Kasumi-1 (cell line): ENCODE measurements at places on chromosomes 13 and 19.

DNA sequence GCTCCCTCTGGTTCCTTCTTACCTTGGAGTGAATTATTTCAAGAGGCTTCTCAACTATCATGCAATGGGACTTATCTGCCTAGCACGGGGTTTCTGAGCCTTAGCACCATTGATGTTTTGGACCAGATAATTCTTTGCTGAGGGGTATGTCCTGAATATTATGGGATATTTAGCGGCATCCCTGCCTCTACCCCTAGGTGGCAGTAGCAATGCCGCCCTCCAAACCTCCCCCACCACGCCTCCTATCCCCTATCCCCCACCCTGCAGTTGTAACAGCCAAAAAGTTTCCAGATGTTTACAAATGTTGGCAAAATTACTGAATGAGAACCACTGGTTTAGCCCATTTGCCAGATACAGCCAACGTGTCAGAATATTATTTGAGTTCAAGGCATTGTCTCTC is 125.5 kb downstream of the POSTN start:
- DNase-seq, result no peak

GRCh38 chr13:48879432-48879831 is 96.3 kb upstream of the FNDC3A start:
- DNase-seq, result no peak

DNA sequence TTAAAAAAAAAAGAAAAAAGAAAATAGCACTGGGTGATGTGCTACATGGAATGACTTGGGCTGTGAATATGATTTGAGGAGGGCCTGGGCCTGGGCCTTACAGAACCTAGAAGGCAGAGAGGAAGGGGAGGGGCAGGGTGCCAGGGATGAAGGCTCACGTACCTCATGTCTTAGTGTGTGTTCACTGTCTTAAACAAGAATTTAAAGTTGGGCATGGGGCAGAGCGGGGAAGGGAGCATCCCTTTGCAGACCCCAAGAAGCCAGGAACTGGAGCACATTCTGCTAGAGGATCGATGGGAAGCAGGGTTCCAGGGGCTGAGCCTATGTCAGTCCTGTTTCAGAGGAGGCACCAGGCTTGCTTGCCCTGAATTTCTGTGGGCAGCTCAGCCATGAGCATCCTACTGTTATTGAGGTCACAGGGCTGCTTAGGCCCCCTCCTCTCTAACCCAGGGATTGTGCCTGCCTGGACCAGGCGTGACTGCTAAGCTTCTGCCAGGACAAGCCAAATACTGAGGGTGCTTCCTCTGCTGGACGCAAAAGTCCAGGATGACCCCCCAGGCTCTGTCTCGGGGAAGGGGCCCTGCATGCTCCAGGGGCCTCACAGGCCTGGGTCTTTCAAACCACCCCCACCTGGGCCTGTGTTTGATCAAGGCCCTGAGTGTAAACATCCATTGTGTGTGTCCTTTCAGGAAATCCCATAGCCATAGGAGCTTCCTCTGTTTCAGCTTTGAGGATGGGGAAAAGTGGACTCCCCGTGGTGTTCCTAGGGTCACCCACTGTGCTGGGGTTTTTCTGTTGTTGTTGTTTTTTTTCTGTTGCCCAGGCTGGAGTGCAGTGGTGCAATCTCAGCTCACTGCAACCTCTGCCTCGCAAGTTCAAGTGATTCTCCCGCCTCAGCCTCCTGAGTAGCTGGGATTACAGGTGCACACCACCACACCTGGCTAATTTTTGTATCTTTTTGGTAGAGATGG is 4.8 kb downstream of the LSR start:
- no peak for DNase-seq

DNA sequence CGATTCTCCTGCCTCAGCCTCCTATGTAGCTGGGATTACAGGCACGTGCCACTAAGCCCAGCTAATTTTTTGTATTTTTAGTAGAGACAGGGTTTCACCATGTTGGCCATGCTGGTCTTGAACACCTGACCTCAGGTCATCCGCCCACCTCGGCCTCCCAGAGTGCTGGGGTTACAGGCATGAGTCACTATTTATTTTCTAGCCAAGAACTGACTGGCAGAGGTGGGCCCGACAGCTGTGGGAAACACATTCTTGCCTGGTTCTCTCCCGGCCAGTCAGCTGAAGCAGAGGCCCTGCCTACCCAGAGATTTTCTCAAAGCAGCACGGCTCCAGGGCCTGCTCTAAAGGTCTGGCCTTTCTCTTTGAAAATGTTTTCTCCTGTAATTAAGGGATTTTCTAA is 108.0 kb downstream of the KCTD15 start:
- DNase-seq, result no peak

GRCh38 chr13:86368924-86369323 is 569.7 kb upstream of the SLITRK6 start:
- no peak for DNase-seq

DNA sequence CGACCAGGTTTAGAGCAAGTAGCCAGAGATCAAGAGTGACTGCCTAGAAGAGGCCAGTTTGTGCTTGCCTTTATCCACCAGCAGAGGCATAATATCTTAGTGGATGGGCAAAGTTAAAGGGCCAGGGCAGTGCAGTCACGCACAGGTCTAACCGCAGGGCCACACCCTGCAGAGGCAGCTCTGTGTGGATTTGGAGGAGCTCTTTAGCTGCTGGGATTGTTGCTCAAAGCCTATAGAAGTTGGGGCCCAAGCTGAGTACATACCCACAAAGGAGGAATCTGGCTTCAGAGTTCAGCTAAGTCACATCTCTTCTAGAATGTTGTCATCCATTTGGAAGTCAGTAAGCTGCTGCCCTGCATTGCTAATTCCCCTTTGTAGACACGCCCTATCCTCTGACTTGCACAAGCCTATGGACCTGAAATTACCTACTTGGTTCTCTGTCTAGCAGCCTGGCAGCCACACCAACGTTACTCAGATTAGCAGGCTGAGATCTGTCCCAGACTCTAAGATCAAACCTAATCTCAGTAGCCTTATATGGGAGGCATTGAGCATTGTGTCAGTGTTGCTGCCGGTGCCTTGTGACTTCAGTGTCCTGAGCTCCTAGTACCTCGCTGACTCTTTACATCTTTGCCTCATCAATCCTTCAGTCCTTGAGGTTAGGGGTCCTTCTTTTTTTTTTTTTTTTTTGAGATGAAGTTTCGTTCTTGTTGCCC is 102.9 kb upstream of the STARD13 start:
- no peak for DNase-seq

DNA sequence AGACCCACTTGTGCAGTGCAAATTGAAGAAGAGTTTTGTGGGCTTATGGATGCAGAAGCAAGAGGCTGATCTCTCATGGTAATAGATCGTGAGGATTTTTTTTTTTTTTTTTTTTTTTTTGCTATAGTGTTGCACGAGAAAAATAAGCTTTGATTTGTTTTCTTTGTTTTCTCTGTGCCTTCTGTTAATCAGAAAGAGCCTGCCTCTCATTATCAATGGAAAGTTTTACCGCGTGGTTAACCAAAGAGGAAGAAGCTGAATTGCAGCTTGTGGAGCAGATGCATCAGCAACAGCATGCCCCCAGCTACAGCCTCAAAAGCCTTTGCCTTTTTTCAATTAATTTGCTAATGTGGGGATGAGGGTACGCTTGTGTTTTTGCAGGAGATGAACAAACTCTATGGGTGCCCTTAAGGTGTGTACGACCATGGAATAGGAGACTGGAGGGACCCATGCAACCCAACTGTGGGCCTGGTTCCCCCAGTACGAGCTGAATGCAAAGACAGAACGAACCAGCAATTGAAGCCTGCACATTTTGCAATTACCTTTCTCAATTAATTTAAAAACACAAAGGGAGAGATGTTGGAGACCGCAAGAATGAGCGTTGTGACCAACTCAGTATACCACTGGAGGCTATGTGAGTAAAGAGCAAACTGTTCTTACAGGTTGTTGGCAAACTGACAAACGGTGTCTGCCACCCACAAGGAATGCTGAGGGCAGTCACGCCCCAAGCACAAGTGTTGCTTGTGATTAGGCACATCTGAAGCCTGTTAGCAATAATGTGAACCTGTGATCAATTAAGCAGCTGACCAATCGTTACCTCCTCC is 58.6 kb upstream of the SPRY2 start:
- peak; percentile 62 for DNase-seq

DNA sequence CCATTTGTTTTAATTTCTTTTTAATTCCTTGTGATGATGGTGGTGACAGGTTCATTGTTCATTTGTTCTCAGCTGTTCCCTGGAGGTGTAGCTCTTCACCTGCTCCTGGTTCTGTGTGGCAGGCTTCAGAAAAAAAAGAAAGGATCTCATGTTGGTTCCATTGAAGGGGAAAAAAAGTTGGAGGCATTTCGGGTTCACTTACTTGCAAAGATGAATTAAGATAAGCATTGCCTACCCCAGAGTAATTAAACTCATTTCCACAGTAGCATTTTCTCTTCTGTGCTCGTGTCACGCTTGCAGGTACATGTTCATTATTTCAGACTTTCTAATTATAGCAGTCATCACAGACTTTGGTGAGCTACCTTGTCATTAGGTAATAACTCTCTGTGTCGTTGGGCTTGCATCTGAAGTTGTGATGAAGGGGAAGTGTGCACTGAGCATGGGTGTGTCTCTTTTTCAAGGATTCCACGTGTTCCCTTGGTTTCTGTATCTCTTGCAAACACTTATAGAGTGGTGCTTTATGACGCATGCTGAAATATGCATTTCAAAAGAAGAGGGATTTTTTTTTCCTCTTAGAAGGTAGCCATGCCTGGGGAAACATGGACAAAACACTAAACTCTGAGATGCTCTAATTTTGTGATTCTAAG is 69.1 kb downstream of the MTUS2 start:
- no peak for DNase-seq

DNA sequence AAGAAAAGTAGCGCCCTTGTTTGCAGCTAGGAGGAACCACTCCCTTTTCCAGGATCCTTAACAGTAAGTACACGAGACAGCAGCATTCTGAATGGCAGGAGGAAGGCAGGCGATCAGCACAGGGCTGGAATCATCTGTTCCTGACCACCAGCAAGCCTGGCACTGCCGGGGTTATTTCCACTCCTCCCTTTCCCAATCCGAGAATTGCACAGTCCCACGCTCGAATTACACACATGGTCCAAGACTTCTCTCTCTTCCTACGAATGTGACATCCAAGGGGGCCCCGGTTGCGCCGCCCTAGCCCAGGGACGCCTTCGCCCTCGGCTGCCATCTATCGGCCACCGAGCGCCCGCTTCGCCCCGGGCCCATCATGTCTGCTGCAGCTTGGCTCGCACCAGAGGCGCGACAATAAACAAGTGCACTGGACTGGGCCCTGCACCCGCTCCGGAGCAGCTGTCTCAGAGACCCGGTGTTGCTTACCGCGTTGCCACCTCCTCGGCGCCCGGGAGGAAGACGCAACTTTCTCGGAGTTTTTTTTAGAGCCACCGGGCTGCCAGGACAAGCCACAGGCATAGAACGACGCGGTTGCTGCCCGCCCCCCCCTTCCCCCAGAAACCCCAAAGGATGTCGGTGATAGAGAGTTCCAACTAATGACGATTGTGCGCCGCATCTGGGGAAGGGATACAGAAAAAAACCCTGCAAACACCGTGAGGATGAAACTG is at the start of gene SLITRK5:
TSS of gene SLITRK5 (plus strand) at position 341 of the 722 bp plus-strand sequence. CDS start 4,018 bp downstream, outside the sequence.
- DNase-seq, result peak; percentile 95

GRCh38 chr19:30393046-30393445 is 20.9 kb downstream of the ZNF536 start:
- DNase-seq, result no peak

DNA sequence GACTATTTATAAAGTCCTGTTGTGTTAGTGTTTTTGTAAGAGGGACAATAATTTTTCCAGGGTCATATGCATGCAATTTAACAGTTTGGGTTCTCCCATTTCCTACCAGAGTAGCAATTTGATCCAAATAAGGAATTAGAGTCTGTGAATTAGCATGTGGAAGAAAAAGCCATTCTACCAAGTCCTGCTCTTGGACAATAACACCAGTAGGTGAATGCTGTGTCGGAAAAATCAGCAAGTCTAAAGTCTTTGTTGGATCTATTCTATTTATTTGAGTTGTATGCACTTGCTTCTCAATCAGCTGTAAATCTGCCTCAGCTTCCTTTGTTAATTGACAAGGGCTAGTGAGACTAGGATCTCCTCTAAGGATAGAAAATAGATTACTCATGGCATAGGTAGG is 21.4 kb upstream of the IL17D start:
- DNase-seq, result no peak

DNA sequence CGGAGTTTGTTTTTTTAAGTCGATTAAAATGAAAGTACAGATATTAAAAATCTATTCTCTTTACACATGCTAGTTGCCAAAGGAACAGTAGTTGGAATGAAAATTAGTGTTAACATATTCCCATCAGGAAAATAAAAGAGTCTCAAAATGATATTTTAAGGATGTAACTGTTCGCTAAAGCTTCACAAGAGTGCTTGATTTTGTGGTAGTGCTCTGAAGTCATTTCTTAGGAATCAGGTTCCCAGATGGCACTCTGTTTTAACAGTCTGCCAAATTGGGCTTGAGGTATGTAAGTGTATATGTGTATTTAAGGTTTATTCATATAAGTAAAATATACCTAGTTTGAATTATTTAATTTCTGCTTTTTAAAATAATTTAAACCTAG is 128.8 kb downstream of the LMO7 start:
- no peak for DNase-seq

- no peak for DNase-seq
Measured at GRCh38 chr19:42540071-42540553, 11.8 kb upstream of the CEACAM1 start.

GRCh38 chr13:43363156-43363953 is 340.0 kb downstream of the DNAJC15 start:
- DNase-seq, result no peak

DNA sequence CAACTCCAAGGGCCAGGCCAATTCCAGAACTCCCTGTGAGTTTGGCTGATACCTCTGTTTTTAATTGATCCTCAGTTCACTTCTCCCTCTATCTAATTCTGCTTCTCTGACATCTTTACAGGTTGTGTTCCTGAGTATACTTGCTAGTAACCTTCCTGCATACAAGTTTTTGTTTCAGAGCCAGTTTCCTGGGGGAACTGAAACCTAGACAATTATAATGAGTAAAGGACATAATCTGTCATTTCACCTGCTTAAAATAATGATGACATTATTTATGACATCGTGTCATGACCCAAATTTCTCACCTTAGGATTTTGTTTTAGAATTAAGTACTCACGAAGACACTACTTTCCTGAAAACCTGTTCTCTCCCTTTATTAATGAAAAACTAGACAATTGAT is 12.5 kb upstream of the MYCBP2 start:
- DNase-seq, result no peak

GRCh38 chr19:53132141-53132991 is at the start of gene ZNF415:
TSS of gene ZNF415 (minus strand) at chr19:53132910. CDS start at chr19:53122676, 10,234 bp downstream.
- DNase-seq, result no peak
